Stimulated activated CD8-positive, alpha-beta memory T cell treated with anti-CD3 and anti-CD28 coated beads, Interleukin-4, amount 100 ng/mL, for 1 hour (primary cell): ENCODE measurements at places on chromosomes 4 and X.

DNA sequence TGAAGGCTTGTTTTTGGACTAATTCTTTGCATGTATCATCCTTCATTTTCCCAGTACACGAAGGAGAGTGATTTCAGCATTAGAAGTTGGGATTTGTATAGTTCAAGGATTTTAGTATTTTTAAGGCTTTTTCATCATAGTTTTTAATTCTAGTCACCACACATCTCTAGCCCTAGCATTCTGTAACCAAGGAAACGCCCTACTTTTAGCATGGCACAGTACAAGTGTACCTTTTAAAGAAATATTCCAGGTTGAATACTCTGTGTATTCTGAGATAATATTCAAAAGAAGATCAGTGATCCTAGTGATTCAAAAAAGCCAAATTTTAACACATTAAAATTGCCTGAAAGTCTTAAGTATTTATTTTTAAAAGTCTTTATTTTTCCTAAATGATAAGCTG, 150.5 kb downstream of the RAP1GDS1 start:
- no peak for DNase-seq

- DNase-seq = no peak
These were observed 41.5 kb upstream of the FAT1 start for GRCh38 chr4:186765138-186765537.

- DNase-seq = no peak
These were observed 104.3 kb upstream of the RAPGEF2 start for GRCh38 chr4:158998624-158999023.

GRCh38 chr4:109302361-109303139, at the start of gene COL25A1:
Gene COL25A1, minus strand, starts transcription at chr4:109302658.
- no peak for DNase-seq

DNA sequence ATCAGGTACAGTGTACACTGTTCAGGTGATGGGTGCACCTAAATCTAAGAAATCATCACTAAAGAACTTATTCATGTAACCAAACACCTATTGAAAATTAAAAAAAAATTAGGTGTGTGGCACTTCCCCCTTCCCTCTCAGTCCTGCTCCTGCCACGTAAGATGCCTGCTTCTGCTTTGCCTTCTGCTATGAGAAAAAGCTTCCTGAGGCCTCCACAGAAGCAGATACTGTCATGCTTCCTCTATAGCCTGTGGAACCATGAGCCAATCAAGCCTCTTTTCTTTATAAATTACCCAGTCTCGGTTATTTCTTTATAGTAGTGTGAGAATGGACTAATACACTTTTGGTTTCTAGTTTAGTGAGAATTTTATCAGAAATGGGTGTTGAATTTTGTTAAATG, 459.8 kb upstream of the DIPK2B start:
- DNase-seq = no peak
